ENCODE measurements at places on chromosomes 6 and 20.
A peak's percentile ranks its signal among the peaks of the same experiment; 100 is the strongest.

DNA sequence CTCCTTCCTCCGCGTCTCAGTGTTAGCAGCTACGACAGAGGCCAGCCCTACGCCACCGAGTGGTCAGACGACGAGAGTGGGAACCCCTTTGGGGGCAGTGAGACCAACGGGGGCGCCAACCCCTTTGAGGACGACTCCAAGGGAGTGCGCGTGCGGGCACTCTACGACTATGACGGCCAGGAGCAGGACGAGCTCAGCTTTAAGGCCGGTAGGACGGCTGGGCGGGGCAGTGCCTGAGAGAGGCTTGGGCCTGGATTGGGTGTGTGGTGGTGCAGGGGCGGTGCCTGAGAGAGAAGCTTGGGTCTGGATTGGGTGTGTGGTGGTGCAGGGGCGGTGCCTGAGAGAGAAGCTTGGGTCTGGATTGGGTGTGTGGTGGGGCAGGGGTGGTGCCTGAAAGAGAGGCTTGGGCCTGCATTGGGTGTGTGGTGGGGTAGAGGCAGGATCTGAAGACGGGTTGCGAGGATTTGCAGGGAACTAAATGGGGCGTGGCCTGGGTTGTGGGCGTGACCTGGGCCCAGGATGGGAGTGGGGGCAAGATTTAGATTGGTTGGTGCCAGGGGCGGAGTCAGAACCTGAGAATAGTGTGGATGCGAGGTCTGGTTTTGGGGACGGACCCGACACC is 24.4 kb downstream of the SPDEF start:
- DNase-seq = peak; percentile 17

DNA sequence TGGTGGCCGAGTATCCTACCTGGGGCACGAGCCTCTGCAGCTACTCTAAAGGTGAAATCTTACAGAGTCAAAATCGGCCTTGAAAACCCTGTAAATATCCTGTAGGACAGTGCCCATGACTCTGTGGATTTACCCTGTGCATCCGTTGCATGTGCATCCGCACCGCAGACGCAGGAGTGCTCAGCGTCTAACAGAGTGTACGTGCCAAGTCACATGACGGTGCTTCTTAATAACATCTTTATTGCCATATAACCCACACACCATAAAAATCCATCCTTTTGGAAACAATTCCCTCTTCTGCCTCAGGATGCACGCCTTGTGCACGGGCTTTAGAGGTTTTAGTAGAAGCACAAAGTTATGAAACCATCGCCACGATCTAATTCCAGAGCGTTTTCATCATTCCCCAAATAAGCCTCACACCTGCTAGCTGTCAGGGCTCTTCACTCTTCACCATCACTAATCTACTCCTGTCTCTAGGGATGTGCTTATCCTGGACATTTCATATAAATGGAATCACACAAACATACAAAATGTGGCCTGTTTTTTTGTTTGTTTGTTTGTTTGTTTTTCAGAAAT is 384.5 kb upstream of the SULF2 start:
- no peak for DNase-seq

- no peak for DNase-seq
Measured at GRCh38 chr6:146957181-146958093, 246.8 kb upstream of the STXBP5 start.

GRCh38 chr20:48523191-48523995 is 304.4 kb downstream of the PREX1 start:
- DNase-seq = no peak

DNA sequence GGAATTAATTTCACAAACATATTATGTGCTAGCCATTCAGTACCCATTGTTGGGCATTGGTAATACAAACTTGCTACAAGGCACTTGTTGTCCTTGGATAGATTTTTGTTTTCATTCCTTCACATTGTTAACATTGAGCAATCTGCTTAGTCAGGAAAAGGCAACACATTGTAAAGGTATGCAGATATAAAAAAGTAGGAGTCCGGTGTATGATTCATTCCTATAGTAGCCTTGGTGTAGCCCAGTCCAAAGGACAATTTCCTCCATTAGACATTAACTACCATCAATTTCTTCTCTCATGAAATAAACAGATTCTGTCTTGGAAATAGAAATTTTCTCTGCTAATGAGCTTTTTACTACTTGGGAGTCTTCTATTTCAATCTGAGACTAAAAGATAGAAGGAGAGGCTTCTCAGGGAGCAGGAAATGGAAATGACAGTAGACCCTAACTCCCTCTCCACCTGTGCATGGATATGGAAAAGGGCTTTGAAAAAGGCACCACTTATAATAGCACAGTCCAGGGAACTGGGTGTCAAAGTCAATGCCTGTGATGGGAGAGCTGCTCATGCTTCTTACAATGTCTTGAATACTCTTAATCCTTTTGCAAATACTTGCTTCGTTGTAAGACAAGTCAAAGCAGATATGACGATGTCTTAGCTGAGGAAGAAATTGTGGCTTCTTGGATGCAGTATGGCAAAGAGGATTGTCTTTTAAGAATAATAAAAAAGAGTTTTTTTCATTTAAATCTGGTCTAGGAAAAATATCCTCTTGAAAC is 369.4 kb upstream of the CITED2 start:
- no peak for DNase-seq

- DNase-seq = no peak
Measured at GRCh38 chr6:43951063-43951755, 176.0 kb downstream of the MRPL14 start.

DNA sequence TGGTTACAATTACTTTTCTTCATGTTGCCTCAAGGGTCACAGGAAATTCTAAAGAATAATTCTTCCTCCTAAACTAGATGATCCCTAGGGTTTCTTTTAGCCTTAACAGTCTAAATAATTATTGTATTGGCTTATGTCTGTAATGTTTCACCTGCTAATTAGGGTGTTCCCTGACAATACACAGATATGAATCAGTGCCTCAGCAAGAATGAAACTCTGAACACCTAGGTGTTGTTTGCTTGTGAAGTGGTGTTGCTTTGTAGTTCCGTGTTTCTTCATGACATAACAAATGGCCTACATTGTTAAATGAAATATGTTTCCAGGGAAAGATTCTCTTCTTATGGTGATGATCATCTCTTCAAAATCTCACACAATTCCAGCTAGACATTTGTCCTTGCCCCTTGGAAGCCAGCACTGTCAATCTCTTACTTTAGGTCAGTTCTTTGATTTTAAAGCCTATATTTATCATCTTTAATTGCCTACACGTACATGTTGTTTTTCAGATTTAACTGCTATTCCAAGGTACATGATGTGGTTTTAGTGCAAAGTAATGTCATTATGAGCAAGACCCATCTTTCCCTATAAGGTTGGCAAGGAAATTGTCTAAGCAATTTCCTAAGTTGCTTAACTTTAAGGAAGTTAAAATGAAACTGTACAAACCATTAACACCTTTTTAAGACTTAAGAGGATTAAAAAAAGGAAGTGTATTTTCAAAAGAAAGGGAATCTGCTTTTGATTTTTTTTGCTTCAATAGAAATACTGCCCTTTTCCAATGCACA is 111.9 kb downstream of the TBC1D7 start:
- no peak for DNase-seq

DNA sequence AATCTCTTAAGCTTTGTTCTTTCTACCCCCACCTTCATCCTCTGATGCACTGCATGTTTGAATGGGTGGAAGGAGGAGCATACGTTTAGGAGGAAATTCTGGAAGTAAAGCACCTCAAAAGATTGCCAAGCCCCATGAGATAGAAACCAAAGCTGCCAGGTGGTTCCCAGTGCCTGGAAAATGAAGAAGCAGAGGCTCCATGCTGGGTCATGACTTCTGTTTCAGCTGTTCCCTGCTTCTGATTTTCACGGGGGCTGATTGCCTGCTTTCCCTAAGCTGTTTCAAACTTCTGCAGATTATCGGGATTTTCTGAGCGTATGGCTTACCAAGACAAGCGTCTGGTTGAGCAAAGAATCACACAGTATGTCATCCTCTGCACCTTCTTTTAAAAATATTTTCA is 87.5 kb upstream of the SYNDIG1 start:
- no peak for DNase-seq

DNA sequence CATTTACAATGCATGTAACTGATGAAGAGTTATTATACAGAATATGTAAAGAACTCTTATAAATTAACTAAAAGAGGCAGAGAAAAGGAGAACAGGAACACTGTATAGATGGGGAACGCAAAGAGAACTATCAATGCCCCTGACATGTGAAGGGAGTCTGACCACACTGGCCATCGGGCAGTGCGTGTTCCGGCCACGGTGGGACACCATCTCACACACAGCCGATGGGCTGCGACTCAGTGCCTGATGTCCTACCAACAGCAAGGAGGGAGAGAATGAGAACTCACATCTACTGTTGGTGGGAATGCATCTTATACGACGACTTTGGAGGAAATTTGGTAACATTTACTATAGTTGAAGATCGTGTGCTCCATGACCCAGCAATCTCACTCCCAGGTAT is 15.5 kb upstream of the RAMACL start:
- no peak for DNase-seq

DNA sequence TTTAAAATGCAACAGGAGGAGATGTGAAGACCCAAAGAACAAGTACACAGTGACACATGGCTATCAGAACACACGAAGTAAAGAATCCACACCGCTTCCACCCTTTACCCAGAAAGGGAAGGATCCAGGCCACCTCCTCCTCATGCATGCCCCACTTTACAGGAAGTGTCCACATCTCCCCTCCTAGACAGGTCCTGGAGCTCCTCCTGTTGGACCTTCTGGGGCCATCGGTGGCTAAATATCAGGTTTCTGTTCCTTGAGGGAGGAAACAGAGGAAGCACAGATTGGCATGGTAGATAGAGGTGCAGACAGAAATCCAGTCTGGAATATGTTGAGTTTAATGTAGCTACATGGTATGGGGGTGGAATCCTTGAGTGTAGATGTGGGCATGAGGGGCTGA is 10.9 kb downstream of the NINL start:
- no peak for DNase-seq

DNA sequence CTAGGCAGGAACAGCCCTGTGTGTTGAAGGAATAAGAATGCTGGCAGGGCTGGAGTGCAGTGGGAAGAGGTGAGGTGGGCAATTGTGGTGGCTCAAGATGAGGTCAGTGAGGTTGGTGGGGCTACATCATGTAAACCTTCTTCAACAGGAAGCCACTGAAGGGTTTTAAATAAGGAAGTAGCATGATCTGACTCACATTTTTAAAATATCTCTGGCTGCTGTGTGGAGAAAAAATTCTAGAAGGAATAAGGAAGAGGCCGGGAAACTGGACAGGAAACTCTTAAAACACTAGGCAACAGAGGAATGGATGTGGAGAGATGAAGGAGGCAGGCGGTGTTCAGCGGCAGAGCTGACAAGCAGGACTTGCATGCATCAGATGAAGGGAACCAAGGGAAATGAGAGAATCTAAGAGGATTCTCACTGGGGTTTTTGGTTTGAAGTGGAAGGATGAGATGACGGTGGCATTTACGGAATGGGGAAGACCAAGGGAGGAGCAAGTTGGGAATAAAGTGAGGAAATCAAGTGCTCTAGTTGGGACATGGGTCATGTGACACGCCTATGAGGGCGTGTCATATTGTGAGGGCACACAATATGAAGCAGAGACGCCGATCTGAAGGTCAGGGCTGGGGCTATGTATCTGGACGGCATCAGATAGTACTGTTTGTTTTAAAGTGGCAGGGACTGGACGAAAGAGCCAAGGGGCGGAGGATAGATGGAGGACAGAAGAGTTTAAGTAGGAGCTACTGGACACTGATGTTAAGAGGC is 18.2 kb downstream of the TMEM242 start:
- no peak for DNase-seq

GRCh38 chr6:153856929-153857376 is 182.1 kb upstream of the OPRM1 start:
- no peak for DNase-seq

DNA sequence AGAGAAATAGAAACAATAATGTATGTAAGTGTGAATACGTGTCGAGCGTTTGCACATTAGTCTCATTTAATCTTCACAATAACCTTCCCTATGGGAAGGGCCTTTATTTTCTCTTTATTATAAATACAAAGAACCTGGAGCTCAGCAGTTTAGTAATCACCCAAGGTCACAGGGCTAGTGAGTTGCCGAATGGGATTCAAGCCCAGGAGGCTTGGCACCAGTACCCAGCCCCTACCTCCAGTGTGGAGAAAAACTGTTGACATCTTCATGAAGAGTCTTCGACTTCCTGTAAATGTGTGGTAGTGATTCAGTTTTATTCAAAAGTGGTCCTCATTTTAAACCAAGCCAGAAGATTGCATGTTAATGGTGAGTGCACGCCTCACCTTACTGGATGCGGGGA is 162.8 kb downstream of the SCML4 start:
- no peak for DNase-seq

- DNase-seq = no peak
Measured at GRCh38 chr6:100472674-100473073, 8.0 kb upstream of the SIM1 start.

- no peak for DNase-seq
Measured at GRCh38 chr6:5278565-5279120, 17.3 kb downstream of the FARS2 start.

- no peak for DNase-seq
Measured at GRCh38 chr6:161094955-161095354, 103.4 kb downstream of the MAP3K4 start.

DNA sequence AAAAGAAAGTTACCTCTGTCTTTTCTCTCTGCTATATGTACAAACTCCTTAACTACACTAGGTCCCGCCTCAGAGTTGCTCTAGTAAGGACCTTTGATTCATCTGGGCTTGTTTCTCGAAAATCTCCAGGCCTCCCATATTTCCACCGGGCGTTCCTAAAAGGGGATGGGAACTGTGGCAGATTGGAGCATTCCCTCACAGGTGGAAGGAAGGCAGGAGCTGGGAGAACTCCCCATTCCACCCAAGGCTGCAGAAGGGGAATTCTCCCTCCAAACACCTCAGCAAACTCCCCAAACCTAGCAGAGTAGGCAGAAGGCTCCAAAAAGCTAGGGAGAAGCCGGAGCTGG is 1.6 kb upstream of the TFAP2A start:
- no peak for DNase-seq

- no peak for DNase-seq
Measured at GRCh38 chr20:19711126-19711525, 46.9 kb upstream of the RIN2 start.

- no peak for DNase-seq
Measured at GRCh38 chr6:43910638-43911353, 140.8 kb downstream of the VEGFA start.

GRCh38 chr6:37146735-37147157 is 23.2 kb upstream of the PIM1 start:
- DNase-seq = no peak

GRCh38 chr6:119110601-119111548 is 32.4 kb upstream of the FAM184A start:
- DNase-seq = no peak

DNA sequence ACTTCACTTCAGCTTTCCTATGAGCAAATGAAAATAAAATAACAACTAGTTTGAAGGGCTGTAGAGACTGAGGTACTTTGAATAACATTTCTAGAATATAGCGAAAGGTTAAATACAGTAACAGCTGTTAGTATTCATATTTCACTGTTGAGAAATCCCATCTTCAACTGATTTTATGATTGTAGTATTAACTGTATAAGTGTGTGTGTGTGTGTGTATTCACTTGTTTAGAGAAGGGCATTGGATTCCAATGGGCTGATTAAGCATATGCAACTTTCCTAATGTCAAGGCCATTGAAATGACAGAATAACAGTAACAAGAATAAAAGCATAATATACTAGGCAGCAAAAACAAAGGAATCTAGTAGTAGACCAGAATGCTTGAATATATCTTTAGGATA is 957.5 kb upstream of the EPHA7 start:
- no peak for DNase-seq

- no peak for DNase-seq
Measured at GRCh38 chr6:36135053-36135731, 4.9 kb downstream of the MAPK13 start.

Measured in stimulated activated CD4-positive, alpha-beta T cell treated with anti-CD3 and anti-CD28 coated beads, Interleukin-4, amount 100 ng/mL, for 4 hours (primary cell).